ENCODE measurements at places on chromosomes 5 and 9. TPM values are rescaled to one million over a fixed set of nuclear protein-coding genes. Genes with fewer than 3 reads are reported as not detected.
A peak's percentile ranks its signal among the peaks of the same experiment; 100 is the strongest.

Gene ATP10B
- 0.35 TPM for total RNA-seq

GRCh38 chr9:108083796-108084352 lies 594.3 kb upstream of the KLF4 start:
- DNase-seq, result no peak

DNA sequence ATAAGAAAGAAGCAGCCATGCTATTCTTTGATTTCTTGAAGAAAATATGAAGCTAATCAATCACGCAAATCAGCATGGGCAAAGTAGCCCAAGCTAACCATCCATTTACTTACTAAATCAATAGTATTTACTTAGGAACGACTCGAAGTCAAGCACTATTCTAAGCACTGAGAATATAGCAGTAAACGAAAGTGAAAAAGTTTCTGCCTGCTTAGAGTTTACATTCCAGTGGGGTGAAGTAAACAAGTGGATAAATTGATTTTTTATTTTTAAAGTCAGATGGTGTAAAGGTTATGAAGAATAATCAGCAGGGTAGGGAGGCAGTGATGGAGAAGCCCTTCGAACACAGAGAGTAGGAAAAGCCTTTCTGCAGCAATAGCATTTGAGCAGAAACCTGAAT lies 5.5 kb downstream of the TSTD2 start:
- DNase-seq, result no peak

Gene TDRD7
- total RNA-seq, result 15.8 TPM

DNA sequence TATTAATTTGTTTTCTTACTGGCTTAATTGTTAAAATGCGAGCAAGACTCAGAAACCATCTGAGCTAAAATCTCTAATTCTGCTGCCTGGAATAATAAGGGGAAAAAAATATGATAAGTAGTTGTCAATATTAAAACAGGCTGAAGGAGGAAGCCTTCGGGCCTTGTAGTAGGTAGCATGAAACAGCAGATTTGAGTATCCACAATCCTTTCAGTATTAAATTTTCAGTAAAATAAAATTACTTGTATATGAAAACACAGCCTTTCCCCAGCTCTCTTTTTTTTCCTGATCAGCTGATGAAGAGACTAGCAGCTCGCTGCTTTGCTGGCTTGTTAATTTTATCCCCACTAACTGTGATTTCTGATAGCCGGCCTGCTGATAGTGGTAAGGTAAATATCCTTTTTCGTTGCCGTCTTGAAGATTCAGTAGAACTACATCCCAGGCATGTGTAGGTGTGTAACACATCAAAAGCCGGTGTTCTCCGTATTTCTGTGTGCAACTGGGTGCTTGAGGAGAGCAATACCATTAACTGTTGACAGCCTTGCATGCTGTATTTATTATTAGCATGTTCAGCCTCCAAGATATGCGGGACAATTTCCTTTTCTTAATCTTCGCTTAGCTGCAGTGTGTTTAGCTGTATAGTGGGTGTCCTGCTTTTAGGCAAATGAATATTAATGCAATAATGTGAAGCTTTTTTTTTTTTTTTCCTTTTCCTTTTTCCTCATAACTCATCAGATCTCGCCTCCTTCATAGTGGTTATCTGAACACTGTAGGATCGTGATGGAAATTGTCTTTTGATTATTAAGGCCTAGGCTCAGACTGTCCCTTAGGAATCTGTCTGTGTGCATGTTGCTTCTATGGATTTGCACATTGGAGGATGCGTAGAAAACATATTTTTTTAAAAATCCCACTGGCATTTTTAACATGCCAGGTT lies 144.6 kb downstream of the SMARCA2 start:
- DNase-seq, result no peak

Gene PCDHGC4
- 0.10 TPM for total RNA-seq

- no peak for DNase-seq
Observed at GRCh38 chr9:6944093-6944551, 186.3 kb downstream of the KDM4C start.

Gene SPINK4
- 4.5 TPM for total RNA-seq

Gene CDH9
- total RNA-seq, result not detected

Gene CCL28
- not detected for total RNA-seq

Gene PCDHA1
- total RNA-seq, result 0.45 TPM

Gene PCDHB8
- 12.7 TPM for total RNA-seq

Gene CARTPT
- total RNA-seq, result not detected

Gene AQP7
- total RNA-seq, result 0.97 TPM

GRCh38 chr5:10499776-10500175 lies 58.1 kb downstream of the ROPN1L start:
- no peak for DNase-seq

Gene PDE6A
- total RNA-seq, result not detected

DNA sequence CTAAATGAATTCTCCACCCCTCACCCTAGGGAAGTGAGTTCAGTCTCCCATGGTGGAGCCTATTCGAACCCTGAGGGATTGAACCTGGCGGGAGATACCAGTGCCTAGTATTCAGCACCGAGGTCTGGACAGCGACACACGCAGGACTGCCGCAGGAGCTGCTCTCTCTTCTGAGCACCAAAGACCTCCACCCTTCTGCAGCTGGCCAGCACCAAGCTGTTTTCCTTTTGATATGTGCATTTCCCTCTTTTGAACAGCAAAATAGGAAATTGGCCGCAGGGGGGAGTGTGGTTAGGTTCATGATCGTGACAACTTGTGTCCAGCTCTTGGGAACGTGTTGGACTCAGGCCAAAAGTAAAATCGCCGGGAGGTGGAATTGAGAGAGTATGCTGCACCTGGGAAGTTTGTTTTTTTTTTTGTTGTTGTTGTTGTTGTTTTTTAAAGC lies 1.2 kb upstream of the PCSK1 start:
- peak; percentile 79 for DNase-seq

Gene CCDC192
- total RNA-seq, result not detected

DNA sequence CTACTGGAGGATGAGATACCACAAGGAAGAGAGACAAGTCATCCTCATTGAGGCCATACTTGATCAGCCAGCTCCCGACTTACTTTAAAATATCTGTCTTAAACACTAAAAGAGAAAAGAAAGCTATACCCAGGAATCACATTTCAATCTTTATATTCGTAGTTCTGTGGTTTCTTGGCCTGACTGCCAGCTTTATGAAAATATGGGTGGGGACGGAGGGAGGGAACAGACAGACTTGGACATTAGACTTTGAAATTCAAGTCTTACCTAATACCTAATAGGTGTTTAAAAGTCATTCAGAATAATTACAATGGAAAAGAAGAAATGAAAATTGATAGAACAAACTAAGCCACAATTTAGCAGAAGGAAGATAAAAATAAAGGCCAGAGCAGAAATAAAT lies 604.8 kb upstream of the RORB start:
- DNase-seq, result no peak

- DNase-seq, result no peak
Observed at GRCh38 chr5:116733991-116734975, 159.7 kb upstream of the SEMA6A start.

Gene PCDHA11
- total RNA-seq, result 5.0 TPM

Gene MAMDC2
- not detected for total RNA-seq

Gene SPAAR
- total RNA-seq, result 0.27 TPM

DNA sequence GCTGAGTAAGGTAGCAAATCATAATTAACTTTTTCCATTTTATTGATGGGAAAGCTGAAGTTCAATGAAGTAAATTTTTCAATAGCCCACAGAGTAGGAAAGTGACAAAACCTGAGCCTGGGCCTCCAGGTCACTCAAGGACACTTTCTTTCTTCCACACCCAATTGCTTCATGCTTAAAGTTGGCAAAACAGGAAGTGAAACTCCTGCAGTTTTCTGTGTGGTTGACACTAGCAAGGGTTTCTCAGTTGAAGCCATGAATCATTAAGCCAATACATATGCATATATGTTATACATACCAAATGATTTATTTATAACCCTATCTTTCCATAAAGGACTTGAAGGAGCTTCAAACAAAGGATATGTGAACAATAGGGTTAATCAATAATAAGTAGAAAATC lies 13.9 kb downstream of the TLR4 start:
- DNase-seq, result peak; percentile 29

Gene RXRA
- 12.8 TPM for total RNA-seq

- no peak for DNase-seq
Observed at GRCh38 chr5:91132550-91132949, 250.6 kb downstream of the ARRDC3 start.

GRCh38 chr9:81472701-81473100 lies 216.6 kb downstream of the TLE1 start:
- DNase-seq, result no peak

Gene FAM53C
- 24.8 TPM for total RNA-seq

Gene STKLD1
- total RNA-seq, result 1.0 TPM

DNA sequence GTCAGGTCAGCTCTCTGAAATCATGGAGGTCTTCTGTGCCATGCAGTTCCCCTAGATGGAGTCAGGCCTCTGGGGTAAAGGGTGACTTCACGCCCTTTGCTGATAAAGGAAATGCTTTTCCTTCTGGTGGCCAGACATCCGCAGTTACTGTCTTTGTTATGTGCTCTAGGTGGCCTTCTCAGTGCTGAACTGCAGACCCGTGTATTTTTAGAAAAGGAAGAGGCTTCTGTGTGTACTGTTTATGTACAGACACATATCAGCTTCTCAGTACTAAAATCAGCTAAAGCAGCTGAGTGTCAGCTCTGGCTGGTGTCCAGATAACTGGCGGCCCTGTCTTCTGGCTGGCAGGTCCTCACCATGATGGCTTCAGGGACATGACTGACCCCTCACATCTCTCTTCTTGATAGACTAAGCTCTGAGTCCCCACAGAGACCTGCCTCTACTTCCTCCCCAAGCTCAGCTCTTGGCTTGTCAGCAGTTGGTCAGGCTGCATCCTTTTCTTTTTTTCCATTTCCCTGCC lies 75.3 kb downstream of the ARHGAP26 start:
- DNase-seq, result no peak

Gene ZNF883
- 3.6 TPM for total RNA-seq

GRCh38 chr9:69180670-69181069 lies 6.6 kb downstream of the TJP2 start:
- DNase-seq, result peak; percentile 92

- DNase-seq, result peak; percentile 43
Observed at GRCh38 chr5:1772634-1773033, 27.0 kb downstream of the MRPL36 start.

Gene SPATA31A3
- total RNA-seq, result not detected

DNA sequence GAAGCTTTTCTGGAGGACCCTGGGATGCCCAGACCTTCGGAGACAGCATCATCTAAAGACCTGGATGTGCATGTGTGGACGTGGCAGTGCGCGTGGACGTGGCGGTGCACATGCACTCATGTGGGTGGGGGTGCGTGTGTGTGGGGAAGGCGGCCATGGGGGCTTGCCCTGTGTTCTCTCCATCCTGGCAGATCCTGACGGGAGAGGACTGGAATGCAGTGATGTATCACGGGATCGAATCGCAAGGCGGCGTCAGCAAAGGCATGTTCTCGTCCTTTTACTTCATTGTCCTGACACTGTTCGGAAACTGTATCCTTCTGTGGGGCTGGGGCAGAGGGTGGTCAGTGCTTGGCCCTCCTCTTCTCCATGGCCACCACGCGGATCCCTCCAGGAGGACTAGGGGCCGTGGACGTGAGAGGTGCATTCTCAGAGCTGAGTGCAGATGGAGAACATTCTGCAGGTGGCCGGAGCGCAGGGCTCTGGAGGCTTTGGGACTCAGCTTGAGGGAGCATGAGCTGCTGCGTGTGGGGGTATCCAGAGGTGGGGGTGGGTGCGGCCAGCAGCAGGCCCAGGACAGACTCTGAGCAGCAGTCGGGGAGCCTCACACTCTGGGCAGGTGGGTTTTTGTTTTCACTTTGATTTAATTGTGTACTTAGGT lies 129.1 kb downstream of the CACNA1B start:
- DNase-seq, result no peak

- no peak for DNase-seq
Observed at GRCh38 chr5:144122081-144122480, 48.4 kb downstream of the YIPF5 start.

- DNase-seq, result no peak
Observed at GRCh38 chr9:134650431-134651190, 9.0 kb downstream of the COL5A1 start.

Gene MED22
- 13.6 TPM for total RNA-seq

Data from H4 (cell line).